ENCODE measurements at places on chromosomes 3 and 15. TPM values are rescaled to one million over a fixed set of nuclear protein-coding genes. Genes with fewer than 3 reads are reported as not detected.

The PLSCR5 gene
- total RNA-seq, result not detected

The APBA2 gene
- 1.1 TPM for total RNA-seq

The INSYN1 gene
- total RNA-seq, result 4.7 TPM

The ACKR2 gene
- 7.3 TPM for total RNA-seq

The SRGAP3 gene
- 14.1 TPM for total RNA-seq

The SYNPR gene
- total RNA-seq, result not detected

The TUBGCP5 gene
- 17.7 TPM for total RNA-seq

The JMJD7 gene
- total RNA-seq, result 7.7 TPM

The UCN2 gene
- not detected for total RNA-seq

The CDAN1 gene
- total RNA-seq, result 5.2 TPM

The UACA gene
- 129 TPM for total RNA-seq

The CNTN3 gene
- total RNA-seq, result 3.4 TPM

The MOBP gene
- total RNA-seq, result not detected

The EXD1 gene
- total RNA-seq, result not detected

The C15orf39 gene
- total RNA-seq, result 9.5 TPM

The GATA2 gene
- total RNA-seq, result 2.4 TPM

The SLC9C1 gene
- total RNA-seq, result not detected

The TNFSF10 gene
- 42.1 TPM for total RNA-seq

The MCTP2 gene
- 2.6 TPM for total RNA-seq

The FOXL2 gene
- not detected for total RNA-seq

The LACTB gene
- 28.4 TPM for total RNA-seq

The MYL3 gene
- total RNA-seq, result 5.1 TPM

The VILL gene
- 9.0 TPM for total RNA-seq

The TICRR gene
- total RNA-seq, result 0.51 TPM

The CKMT1A gene
- total RNA-seq, result not detected

The PCOLCE2 gene
- total RNA-seq, result 264 TPM

The PLSCR4 gene
- total RNA-seq, result 96.2 TPM

The SAMMSON gene
- not detected for total RNA-seq

The HIGD2B gene
- total RNA-seq, result not detected

The GUCA1C gene
- total RNA-seq, result not detected

The CIAO2A gene
- total RNA-seq, result 162 TPM

The ECE2 gene
- not detected for total RNA-seq

The C2CD4A gene
- total RNA-seq, result not detected

The AP3B2 gene
- total RNA-seq, result 2.5 TPM

The SLC28A2 gene
- not detected for total RNA-seq

The ZCWPW2 gene
- 0.88 TPM for total RNA-seq

The ATP13A4 gene
- not detected for total RNA-seq
